ENCODE measurements at places on chromosomes 2 and 18. TPM values are rescaled to one million over a fixed set of nuclear protein-coding genes. Genes with fewer than 3 reads are reported as not detected.
A peak's percentile ranks its signal among the peaks of the same experiment; 100 is the strongest.

DNA sequence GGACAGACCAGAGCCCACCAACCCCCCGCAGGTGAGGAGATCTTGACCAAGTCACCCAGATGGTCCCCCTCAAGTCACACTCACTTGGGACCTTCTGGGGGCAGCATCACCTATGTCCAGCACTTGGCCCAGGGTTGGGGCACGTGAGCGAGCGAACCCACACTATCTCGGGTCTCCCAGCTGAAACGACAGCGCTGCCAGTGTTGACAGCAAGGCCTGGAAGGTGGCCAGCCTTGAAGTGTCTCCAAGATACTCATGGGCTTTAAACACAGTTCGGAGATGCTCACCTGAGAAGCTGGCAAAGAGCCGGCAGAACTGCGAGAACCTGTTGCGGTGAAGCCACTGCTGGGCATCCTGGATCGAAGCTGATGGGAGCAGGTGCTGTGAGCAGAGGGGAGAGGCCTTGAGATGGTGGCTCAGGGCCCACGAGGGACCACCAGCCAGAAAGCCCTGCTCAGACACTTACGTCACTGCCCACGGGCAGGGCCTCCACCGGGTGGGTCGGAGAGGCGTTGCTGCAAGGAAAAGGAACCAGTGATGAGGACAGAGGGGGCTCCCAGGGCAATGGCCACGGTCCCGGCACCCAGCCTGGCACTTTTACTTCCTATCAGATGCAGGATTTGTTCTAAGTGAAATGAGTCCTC, 47.5 kb downstream of the TFCP2L1 start:
- no peak for DNase-seq

GRCh38 chr2:20186078-20186854, 38.7 kb downstream of the SDC1 start:
- DNase-seq = no peak

DNA sequence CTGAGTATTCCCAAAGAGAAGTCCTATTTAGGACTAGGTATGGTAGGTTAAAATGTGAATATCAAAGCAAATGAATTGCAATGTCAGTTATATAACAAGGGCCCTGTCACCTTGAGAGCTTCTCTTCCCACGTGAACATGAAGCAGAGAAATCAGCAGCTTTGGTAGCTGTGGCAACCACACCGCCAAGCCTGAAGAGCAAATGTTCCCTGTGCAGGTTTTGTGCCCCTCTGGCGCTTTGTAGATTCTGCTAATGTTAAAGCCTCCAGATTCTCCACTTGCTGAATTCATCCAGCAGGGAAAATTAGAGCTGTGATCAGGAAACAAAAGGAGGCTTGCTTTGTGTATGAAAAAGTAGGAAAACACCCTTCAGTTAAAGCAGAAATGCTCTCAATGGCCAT, 322.6 kb downstream of the RBM43 start:
- DNase-seq = no peak

DNA sequence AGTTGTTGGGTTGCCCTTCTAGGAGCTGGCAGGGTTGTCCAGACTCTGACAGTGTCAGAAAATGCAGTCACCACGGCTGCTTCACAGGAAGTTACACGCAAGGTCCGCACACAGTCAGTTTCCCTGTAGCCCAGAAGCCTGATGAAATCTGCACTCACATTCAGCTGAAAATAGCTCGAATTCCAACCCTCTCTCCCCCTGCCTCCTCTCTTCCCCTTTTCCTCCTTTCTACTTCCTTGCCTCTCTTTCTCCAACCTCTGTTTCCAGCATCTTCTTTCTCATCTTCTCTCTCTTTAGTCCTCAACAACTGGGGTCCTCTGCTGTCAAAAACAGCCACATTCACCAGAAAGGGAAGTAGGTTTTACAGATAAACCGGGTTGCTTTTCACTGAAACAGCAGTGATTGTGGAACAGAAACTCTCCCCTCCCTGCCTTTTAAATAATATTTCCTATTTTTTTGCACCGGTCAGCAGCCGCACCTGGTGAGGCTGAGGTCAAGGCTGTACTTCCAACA, 69.3 kb downstream of the BCL11A start:
- DNase-seq = peak; percentile 31

DNA sequence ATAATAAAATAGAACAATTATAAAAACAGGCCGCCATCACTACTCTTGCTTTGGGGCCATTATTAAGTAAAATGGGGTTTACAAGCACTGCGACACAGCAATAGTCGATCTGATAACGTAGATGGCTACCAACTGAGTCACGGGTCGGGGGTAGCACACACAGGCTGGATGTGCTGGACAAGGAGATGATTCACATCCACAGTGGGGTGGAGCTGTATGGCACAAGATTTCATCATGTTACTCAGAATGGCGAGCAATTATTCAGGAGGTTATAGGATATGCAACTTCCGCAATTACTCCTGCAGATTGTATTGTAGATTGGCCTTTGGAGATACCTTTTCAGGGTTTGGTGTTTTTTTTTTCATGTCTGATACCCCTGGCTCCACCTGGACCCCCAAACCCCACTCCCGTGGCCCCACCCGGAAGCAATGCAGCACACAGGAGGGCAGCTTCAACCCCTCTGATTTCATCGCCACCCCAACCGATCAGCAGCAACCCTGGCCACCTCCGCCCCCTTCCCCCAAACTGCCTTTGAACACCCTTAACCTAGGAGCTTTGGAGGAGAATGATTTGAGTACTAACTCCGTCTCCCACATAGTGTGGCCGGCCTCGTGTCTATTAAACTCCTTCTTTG, 21.4 kb upstream of the MLPH start:
- DNase-seq = no peak

GRCh38 chr2:54103454-54104314, 11.7 kb upstream of the ACYP2 start:
- peak; percentile 32 for DNase-seq

The TFCP2L1 gene
- total RNA-seq = 0.28 TPM

The HRH4 gene
- 0.28 TPM for total RNA-seq

Measured in heart right ventricle (tissue), 16 donors.